Right renal cortex interstitium (tissue), 3 donors: ENCODE measurements at places on chromosomes 3 and 15.

- DNase-seq, result no peak
Measured at GRCh38 chr3:72193771-72194430, 409.0 kb upstream of the PROK2 start.

DNA sequence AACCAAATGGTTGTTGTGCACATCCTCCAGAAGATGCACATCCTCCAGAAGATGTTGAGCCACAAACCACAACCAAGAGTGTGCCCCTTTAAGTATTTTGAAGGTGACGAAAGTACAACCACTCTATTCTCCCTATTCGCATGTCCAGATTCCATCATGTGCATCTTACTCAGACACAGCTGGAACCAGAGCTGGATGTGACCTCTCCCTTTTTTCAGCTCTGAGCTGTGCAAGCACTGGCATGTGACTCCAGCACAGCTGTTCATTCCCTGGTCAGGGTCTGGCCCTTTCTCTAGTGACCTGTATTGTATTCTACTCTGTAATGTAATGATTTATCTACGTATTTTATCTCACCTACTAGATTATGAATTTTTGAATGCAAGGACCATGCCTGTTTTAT lies 29.3 kb upstream of the DLG1 start:
- DNase-seq, result no peak

DNA sequence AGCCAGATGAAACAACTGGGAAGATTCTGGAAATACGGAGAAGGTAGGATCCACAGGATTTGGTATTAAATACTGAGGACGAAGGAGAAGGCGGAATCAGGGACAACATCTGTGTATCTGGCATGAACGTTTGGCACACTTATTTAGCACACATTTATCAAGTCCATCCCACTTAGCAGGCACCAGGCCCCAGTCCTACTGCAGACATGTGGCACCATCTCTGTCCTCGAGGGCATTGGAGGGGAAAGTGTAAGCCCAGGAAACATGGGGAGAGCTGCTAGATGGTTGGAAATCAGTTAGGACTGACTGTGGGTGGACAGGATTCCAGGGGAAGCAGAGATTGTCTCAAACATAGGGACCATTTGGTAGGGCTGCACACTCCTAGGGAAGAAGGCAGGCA lies 29.0 kb upstream of the LCTL start:
- no peak for DNase-seq

DNA sequence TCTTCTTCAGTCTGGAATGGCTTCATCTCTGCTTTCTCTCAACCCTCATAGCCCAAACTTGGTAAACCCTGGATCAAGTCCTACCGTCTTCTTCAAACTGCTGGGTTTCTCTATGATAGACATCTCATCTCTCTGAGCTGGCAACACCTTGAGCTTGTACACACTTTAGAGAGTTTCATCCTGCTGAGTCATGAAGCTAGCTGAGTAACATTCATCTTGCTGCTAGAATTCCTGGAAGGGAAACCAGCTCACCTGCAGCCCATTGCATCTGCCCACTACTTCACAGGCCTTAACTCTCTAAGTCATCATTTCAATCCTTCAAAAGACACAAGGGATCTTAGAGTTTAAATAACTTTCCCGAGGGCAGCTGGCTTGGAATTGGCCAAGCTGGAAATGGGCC lies 175.5 kb upstream of the RORA start:
- DNase-seq, result no peak

- DNase-seq, result no peak
Measured at GRCh38 chr3:167054926-167055325, 325.2 kb downstream of the ZBBX start.

DNA sequence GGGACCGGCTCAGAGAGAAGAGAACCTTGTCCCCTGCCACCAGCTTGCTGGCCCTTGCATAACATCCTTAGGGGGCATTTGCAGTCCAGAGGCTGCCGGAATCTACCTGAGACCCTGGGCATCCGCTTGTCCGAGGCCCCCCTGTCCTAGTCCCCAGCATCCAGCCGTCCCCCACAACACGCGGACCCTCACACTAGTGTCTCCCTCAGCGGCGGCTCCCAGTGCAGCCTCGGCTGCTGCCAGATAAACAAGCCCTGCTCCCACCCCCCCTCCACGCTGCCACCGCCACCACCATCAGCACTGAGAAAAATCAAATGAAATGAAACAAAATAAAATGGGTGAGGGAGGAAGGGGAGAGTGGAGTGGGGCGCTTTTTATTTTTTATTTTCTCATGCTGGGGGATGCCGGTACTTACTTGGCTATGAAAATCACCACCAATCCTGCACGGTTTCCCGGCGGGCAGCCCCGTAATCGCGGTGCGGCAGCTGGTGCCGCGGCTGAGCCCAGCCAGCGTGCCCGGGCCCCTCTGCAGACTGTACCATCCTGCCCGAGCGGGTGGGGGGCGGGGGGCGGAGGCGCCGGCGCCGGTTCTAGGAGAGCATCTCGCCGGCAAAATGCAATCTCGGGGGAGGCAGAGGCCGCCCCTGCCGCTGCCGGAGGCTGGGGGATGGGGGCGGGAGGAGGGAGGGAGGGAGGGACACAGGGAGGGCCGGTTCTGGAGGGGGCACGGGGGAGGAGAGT lies at the start of gene ATP2B2:
Gene ATP2B2, minus strand, starts transcription at position 537 of the 741 bp plus-strand sequence. CDS start 56,043 bp downstream, outside the sequence.
- no peak for DNase-seq

DNA sequence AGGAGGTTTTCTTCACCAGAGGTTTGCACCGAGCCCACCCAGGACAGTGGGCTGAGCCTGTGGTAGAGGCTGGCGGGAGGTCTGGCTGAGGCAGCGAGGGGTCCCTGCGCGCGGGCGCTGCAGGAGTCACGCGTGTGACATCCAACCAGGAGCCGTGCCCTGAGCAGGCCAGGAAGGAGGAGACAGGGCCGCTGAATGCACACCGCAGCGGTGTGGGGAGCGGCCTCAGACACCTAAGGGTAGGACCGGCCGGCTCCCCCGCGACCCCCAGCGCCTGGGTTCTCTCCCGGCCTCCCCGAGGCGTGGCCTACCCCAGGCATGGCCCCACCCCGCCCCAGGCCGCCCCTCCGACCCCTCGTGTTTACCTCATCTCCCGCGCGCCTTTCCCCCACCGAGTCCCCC lies 412 bp downstream of the SLC41A3 start:
- DNase-seq, result no peak

GRCh38 chr3:11054739-11055438 lies 62.3 kb downstream of the SLC6A1 start:
- no peak for DNase-seq

GRCh38 chr3:71478568-71478967 lies 105.0 kb downstream of the FOXP1 start:
- no peak for DNase-seq

GRCh38 chr3:82202269-82202668 lies 440.8 kb upstream of the GBE1 start:
- DNase-seq, result no peak

DNA sequence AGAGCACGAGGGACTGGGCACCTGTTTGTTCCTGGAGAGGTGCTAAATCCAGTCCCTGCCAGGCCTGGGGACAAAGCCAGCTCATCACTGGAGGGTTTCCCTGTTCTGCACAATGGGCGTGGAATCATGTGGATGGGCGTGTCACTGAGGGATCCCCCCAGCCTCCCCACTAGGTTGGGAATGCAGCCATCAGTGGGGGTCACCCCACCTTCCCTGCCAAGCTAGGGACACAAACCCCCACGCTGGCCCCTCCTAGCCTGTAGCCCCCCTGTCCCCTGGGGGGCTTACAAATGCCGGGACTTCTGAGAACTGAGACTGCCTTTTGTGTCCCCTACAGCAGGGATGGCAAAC lies 61.9 kb downstream of the NSMCE3 start:
- no peak for DNase-seq

DNA sequence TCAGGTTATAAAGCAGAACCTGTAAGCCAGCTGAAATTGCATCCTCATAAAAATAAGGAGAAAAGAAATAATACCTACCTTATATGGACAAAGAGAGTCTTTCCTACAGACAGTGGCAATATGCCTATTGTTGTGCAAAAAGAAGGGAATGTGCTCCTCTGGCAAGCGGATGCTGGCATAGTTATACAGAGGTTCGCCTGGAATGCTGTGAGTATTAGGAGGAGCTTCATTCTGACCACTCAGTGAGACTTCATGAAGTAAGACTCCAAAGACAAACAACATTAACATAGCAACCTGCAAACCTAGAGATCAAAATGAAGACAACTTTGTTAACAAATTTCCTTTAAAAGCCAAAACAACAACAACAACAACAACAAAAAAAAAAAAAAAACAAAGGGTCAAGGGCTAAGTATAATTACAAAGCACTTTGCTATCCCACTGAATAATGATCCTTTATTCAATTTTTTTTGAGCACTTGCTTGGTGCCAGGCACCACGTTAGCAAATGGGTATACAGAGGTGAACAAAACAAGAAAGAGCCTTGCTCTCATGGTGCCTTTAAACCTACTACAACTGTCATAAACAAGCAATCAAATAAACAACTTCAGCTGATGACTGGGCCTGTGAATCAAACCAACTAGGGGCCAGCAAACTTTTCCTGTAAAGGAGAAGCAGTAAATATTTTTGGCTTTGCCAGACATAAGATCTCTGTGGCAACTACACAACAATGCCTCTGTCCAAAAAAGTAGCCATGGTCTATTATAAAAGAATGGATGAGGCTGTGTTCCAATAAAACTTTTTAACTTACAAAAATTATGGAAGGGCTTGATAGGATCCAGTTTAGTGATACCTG lies 3.7 kb downstream of the EOGT start:
- DNase-seq, result no peak

DNA sequence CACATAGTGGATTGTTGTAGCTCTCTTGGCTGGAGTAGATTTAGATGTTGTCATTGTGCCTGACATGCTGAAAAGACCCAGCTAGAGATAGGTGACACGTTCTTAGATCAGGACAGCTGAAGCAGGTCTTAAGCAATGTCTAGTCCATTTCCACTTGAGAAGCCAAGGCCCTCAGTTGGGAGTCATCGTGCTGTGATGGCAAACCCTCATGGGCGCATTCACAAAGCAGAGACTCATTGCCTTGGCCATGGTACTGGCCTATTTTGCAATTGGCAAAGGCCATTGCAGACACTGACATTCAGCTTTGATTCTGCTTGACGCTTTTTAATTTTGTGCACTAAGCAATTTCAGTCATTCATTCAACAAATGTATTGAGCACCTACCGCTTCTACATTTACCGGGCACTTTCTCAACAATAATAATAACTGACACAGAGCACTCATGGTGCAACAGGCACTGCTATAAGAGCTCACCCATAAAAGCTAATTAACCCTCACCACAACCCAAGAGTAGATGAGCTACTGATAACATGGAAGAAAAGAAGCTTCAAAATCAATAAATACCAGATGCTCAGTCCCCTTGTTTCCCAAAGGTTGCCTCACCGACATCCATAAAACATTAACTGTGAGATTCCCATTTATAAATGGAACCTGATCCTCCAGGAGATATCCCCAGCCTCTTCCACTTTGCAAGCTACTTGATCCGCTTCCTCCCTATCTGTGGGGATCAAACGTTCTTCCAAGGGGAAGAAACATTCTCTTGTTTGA lies 200.1 kb downstream of the TLE3 start:
- no peak for DNase-seq

DNA sequence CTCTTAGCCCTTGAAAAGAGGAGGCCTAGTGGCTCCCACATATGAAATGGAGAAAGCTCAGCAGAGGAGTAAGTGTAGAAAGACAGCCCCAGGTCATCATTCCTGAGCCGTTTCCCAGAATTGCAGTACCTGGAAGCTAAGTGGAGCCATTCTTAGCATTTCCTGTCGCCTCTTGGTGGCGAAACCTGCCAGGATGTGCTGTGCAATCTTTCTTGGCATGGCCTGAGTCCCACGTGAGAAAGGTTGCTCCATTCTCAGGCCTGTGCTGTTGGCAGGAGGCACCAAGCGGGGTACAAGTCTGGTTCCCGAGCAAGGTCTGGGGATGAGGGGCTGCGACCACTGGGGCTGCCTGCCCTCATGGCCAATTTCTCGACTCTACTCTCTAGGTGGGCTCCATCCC lies 207.2 kb upstream of the TPM1 start:
- no peak for DNase-seq

DNA sequence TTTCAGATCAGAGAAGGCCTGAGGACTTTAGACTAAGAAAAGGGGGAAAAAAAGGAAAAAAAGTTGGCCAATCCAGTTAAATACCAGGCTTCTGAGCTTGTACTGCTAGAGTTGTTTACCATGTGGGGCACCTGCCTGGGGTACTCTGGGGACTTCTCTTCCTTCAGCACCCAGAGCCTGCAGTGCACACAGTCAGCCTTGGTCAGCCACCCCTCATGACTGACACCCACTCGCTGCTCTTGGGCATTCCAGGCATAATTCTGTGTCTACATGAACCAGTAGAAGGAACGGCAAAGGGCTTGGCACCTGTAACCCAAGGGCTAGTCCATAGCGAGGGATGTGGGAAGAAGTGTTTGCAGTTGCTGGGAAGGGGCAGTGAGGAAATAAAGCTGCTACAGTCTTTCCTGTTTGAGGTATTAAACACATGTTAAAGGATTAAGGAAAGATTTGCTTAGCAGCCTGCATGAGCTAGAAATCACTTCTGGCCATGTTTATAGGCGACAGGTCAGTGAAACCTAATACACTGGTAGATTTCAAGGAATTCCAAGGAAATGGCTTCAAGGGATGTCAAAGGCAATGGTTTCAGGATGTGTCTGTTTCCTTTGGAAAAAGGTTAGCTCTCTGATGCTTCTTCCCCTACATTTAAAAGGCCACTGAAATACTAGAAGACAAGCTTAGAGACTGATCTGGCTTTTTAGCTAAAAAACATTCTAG lies 232.5 kb downstream of the CHST2 start:
- no peak for DNase-seq

DNA sequence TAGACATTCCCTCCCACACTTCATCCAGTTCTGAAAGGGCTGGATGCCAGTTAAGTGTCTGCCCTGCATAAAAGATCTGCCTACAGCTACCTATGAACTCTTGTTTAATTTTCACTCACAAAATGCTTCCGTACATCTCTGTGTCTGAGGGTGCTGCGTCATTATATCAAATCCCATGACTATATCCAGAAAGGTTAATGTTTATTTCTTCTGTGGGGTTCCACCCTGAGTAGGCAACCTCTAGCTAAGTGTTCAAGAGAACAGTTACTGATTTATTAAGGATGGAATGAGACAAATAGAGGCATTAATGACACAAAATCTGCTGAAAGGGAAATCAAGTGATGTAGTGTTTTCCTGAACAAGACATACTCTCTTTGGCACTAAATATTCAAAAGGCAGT lies 220.2 kb downstream of the MTHFS start:
- no peak for DNase-seq

DNA sequence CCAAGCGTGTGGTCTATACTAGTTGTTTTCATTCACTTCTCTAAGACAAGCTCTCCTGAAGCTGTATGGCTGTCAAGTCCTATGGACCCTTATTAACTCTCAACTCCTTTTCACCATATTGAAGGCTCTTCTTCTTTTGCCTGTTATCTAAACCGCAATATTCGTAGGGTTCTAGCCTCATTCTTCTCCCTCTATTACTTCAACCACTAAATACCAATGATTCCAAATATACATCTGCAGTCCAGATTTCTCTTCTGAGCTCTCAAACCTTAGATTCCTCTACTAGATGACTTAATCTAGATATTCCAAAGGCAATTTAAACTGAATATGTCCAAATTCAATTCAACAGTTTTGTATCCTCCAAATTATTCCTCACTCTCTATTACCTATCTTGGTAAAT lies 24.6 kb downstream of the AQR start:
- DNase-seq, result no peak

GRCh38 chr3:157436583-157437291 lies at the start of gene PTX3:
TSS of gene PTX3 (plus strand) at chr3:157436850. CDS start at chr3:157436934, 84 bp downstream.
- peak; percentile 50 for DNase-seq

GRCh38 chr15:62275831-62276230 lies 110.7 kb upstream of the C2CD4B start:
- no peak for DNase-seq
